Stromal cell of bone marrow (primary cell): ENCODE measurements at places on chromosomes 5 and 9.
A peak's percentile ranks its signal among the peaks of the same experiment; 100 is the strongest.

- peak; percentile 44 for DNase-seq
Measured at GRCh38 chr5:43227655-43228054, 35.6 kb downstream of the NIM1K start.

DNA sequence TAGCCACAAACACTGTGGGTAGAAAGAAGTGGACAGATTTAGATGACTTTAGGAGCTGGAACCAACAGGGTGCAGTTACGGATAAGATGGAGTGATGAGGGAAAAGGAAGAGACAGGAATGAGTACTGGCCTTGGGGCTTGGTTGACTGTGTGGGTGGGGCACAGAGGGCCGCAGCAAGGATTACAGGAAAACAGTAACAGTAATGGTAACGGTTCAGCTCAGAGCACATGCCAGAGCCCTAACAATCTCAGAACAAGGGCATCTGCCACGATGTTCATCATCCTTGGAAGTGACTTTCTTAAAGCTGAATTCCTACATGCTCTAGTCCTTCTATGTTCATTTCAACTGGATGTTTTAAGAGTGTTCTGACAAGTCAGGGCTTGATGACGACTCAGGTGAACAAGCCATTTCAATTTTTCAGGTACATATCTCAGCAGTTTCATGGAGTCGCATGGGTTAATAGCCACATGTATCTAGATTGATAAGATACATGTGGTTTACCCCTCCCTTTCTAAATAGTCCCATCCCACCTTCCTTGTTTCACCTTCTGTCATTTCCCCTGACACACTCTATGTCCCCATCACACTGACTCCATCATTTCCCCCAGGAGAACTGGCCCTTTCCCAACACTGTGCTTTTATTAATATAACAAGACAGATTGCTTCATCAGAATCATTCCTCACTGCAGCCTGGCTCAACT lies 65.0 kb downstream of the CEMIP2 start:
- DNase-seq: no peak

GRCh38 chr9:126806336-126806735 lies 1.5 kb downstream of the ZBTB43 start:
- peak; percentile 26 for DNase-seq

DNA sequence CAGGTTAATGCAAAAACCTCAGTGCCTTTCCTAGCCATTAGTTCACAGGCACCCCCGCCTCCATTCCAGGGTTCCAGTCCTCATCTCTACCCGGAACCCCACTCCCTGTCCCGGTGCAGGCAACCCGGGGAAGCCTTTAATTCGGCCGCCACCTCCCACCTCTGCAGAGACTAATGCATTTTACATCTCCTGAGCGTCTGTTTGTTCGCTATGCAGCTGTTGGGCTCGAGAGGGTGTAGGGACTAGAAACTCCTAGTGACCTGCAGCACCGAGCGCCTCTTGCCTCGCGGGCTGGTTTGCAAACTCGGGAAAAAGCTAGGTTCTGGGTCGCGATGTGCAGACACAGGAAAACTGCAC lies 3.6 kb downstream of the GDNF start:
- DNase-seq: no peak

DNA sequence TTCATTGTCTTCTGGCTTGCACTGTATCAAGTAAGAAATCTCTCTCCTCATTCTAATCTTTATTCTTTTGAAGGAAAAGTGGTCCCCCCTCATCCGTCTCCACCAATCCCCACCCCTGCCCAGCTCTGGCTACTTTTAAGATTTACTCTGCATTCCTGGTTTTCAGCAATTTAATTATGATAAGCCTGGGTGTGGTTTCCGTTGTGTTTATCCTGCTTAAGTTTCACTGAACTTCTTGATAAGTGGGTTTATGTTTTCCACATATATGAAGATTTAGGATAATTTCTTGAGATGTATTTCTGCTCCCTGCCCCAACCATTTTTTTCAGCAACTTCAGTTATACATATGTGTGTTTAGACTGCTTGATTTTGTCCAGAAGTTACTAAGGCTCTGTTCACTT lies 46.5 kb downstream of the PTBP3 start:
- no peak for DNase-seq

- no peak for DNase-seq
Measured at GRCh38 chr5:80034559-80034958, 589 bp upstream of the THBS4 start.

DNA sequence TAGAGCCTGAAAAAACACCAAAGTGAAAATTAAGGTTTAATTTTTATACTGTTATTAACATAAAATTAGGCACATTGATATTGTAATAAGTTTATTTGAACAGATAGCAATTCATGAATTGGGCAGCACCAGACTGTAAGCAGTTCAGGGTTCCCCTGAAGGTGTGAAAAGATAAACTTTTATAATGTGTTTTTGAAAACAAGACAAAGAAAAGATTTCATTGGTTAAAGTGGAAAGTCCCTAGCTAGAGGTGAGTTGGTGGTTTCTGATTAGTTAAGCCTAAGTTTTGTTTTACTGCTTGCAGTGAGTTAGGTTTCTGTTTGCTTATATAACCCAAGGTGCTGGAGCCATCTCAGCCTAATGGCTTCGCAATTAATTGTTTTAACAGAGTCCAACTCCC lies 96.5 kb upstream of the RPS23 start:
- DNase-seq: no peak

DNA sequence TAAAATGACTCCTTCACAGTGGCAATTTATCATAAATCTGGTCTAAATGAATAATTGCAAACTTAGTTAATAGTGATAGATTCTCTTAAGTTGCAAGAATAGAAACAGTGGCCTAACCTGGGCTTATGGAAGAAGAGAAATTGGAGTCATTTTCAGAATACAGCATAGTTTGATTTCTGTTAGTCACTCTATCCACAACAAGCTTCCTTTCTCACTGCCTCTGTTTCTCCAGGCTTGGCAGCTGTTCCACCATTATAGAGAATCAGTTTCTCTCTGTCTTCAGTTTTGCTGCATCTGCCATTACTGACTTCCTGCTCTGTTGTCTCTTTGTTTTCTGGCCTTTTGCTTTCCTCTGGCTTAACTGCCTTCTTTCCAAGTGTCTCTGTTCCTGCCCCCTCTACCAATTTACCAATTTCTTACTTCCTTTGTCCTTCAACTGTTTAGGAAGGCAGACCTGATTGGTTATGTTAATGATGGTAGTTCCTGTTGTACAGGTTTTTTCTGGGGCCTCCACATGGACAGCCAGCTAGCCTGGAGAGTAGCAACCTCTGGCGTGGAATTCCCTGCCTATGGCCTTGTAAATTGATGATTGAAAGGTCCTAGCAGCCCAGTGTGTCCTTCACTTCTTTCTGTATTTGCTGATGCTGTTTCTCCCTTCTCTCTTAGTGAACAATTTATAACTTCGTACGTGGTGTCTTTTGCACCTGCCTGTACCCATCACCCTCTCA lies 75.9 kb upstream of the RASGRF2 start:
- no peak for DNase-seq

DNA sequence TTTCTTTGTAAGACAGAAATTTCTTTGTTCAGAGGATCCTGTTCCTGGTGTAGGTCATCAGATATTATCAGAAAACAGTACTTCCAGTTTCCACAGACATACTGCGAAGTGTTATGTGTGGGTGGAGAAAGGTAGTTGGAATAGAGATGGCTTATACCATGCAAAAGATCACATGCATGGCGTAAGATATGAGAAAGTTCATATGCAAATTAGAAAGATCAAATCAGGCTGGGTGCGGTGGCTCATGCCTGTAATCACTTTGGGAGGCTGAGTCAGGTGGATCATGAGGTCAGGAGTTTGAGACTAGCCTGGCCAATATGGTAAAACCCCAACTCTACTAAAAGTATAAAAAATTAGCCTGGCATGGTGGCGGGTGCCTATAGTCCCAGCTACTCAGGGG lies 65.2 kb upstream of the GLIS3 start:
- DNase-seq: no peak

DNA sequence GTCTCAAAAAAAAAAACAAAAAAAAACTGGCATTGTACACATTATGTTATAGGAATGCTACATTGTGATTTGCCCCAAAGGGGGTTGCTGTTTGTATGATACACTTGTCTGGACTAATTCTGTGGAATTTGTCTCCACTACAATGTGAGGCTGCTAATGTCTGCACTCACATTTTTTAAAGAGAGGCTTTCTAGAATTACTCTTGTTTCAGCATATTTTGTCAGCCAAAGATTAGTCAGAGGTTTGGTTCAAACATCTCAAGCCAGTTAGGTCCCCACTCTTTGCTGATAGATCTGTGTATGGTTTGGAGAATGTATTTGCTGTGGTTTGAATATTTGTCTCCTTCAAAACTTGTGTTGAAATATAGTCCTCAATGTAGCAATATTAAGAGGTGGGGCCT lies 59.3 kb upstream of the ZNF169 start:
- DNase-seq: no peak

- peak; percentile 78 for DNase-seq
Measured at GRCh38 chr5:71757590-71758543, 38.8 kb downstream of the CARTPT start.

- no peak for DNase-seq
Measured at GRCh38 chr9:136857166-136857565, 5.0 kb downstream of the MAMDC4 start.

DNA sequence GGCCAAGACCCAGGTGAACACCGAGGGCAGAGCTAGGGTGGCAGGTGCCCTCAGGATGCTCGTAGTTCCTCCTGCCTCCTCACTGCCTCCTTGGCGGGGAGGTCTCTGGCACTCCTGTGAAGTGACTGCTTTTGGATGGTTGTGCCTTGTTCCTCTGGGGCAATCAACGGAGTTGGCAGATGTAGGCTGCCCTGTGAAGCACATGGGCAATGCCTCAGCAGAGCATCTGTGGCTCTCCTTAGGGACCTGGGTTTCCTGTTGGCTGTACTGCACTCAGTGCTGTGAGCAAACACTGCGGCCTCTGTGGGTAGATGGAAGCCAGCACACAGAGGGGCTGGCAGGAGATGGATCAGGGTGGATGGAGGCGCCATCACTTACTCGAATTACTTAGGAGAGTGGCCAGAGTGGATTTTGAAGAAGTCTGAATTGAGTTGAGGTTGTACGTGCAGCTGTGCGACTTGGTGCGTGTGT lies 71.4 kb upstream of the COL5A1 start:
- peak; percentile 72 for DNase-seq

DNA sequence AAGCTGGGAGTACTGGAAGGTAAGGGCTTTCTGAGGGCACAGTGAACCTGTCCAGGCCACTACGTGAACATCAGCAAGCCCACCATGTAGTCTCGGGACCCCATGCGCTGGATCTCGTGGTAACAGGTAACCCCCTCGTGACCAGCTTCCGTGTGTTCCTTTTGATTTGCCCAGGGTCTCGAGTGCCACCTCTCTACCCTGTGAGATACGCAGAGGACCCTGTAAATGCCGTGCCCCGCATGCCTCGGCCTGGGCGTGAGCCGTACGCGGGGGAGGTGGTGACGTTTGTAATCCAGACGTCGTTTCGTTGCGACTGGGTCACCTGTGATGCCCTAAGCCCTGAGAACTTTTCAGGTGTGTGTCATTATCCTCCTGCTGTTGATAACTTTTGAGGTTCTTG lies 45.5 kb downstream of the TENT4A start:
- no peak for DNase-seq

DNA sequence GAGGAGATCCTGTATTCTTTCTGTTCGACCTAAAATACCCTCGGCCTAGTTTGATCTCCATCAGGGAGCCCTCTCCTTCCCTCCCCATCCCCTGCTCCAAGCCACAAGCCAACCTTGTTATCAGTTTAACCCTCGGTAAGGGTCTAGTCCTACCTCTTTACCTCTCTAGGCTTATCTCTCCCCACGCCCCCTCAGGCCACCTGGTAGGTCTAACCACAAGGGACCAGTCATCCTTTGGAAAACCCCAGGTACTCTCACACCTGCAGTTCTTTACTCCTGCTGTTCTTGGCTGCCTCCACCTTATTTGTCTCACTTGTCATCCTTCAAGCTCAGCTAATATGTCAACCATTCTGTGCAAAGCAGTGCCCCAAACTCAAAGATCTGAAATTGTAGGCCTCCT lies 78.7 kb downstream of the RAD23B start:
- no peak for DNase-seq

DNA sequence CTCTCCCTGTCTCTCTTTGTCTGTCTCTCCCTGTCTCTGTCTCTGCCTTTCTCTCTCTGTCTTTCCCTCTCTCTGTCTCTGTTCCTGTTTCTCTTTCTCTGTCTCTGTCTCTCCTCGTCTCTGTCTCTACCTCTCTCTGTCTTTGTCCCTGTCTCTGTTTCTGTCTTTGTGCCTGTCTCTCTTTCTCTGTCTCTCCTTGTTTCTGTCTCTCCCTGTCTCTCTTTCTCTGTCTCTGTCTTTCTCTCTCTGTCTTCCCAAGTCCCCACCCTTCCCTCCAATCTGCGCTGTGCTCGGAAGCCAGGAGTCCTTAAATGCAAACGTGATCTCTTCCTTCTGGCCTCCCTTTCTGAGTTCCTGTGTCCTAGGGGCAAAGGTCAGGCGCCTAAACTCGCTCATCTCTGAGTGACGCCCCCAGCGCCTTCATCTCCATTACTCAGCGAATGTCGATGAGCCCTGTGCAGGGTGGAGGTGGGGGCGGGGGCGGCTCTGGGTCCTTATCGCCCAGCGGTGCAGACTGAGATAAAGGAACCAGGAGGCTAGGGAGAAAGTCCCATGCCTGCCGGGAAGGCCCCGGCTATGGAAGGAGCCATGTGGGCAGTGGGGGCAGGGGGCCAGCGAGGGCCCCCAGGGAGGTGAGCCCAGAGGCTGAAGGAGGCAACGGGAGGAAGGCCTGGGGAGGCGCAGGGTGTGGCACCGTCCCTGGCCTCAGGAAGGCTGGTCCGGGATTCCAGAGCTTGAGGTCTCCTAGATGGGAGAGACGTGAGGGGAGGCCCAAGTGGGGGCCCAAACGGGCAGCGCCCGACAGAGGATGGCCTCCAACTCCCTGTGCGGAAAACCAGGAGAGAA lies 1.5 kb upstream of the SLC6A19 start:
- no peak for DNase-seq

GRCh38 chr5:143638654-143639053 lies 173.3 kb upstream of the HMHB1 start:
- DNase-seq: no peak

DNA sequence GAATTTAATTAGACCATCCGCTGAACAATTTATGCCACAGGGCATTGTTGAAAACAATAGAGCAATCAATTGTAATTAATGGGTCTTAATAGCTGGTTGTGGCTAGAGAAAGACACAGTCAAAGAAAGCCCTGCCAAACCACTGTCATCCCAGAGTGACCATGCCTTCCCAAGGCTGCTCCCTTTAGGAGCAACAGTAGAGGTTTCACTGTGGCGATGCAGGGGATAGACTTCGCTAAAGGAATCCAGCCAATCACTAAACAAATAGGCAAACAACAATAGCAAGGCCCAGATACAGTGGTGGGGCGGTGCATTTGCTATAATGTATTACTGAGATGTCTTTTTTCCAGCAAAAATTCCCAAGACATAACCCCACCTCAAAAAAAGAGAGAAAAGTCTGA lies 87.8 kb upstream of the SLC27A6 start:
- no peak for DNase-seq

GRCh38 chr5:76367623-76368371 lies 35.3 kb upstream of the IQGAP2 start:
- DNase-seq: no peak

DNA sequence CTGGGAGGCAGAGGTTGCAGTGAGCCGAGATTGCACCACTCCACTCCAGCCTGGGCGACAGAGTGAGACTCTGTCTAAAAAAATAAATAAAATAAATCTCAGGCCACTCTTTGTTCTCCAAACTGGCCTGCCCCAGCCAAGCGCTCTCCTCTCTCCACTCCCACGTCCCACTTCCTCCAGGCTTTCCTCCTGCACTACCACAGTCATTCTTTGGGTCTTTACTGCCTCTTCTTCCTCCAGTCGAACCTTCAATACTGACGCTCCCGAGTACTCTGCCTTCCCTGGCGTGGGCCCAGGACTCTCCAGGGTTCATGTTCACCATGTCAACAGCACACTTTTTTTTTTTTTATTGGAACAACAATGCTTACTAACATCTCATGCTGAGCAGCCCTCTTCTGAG lies 23.9 kb downstream of the RNF130 start:
- no peak for DNase-seq
